ENCODE measurements at places on chromosomes 6 and 20.

GRCh38 chr20:59105581-59105980 is 58.0 kb upstream of the ZNF831 start:
- DNase-seq, result no peak

GRCh38 chr6:86848986-86849385 is 88.3 kb upstream of the HTR1E start:
- no peak for DNase-seq

- peak; percentile 78 for DNase-seq
Observed at GRCh38 chr6:25248123-25248522, 31.1 kb upstream of the CARMIL1 start.

- DNase-seq, result no peak
Observed at GRCh38 chr6:41054511-41054910, 1.5 kb downstream of the APOBEC2 start.

DNA sequence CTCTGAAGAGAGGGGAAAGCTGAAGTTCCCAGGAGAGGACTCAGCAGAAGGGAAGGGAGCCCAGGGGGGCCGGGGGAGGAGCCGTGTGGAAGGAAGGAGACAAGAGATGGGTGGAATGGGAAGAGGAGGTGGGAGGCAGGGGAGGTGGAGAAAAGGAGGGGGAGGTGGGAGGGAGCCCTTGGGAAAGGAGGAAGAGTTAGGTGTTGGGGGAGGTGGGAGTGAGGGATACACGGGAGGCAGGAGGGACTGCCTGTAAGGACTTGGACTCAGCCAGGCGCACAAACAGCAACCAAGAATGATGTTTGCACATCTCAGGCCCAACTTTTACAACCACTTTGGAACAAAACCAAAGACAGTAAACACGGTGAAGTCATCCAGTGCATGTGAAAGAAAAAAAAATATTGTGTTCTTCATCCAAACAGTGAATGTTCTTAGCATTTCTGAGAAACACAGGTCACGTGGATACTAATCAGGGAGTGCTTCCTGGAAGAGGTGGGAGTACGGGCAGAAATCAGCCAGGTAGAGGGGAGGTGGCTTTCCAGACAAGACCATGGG is 17.4 kb upstream of the LSM14B start:
- DNase-seq, result no peak

DNA sequence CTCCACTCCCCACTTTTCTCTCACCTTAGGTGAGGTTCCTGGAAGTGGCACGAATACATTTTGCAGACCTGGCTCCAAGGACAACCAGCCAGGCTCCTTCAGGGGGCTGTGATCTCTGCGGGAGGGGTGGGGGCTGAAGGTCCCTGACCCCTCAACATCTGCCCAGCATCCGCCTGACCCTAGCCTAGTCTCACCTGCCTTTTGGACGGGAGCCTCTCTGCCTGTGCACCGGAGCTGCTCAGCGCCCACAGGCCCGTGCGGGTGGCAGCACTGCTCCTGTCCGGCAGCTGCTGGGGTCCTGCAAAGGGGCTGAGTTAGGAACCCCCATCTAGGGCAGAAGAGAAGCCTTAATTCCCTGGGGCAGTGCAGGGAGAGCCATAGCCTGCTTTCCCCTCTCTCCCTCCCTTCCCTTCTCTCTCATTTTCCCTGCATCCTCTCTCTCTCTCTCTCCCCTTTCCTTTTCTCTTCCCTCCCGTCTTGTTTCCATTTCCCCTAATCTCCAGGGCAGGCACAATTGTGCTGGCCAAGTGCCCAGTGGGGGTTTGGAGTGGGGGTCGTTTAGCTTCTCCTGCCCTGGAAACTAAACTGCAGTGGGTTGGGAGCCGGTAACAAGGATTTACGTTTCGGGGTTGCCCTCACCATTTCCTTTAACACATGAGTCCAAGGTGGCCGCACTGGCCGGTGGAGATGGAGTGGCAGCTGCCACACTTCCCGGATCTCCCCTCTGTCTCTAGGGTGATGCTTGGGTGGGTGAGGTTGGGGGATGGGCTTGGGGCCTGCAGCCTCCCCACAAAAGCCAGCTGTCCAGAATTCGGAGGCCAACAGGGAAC is 54.1 kb downstream of the CTCFL start:
- no peak for DNase-seq

GRCh38 chr6:168062346-168063289 is 16.4 kb downstream of the FRMD1 start:
- DNase-seq, result no peak

DNA sequence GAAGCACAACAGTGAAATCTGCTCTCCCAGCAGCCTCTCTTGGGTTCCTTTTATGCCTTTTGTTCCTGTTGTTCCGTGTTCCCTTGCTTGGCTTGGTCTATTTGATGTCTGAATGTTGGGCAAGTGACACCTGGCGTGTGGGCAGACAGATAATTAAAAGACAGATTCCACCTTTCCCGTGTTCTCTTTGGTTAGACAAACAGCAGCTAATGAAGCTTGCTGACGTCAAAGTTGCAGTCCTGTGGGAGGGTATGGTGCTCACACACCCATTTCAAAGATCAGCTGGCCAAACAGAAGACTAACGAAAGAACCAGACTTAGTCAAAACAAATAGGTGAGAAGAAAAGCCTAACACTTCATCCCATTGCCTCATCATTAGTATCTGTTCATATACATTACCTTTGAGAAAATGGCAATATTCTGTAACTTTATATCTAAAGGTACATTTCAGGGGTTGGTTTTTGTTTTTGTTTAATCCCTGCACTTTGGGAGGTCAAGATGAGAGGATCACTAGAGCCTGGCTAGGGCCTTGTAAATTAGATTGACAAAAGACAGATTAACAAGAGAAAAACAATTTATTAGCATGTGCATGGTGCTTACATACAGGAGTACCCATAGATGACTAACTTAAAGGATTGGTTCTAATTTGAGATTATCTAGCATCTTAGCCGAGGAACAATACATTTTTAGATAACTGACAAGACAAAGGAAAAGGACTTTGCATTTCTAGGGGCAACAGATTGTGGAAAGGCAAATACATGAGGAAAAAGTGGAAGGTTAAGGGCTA is 48.9 kb upstream of the TNFRSF21 start:
- DNase-seq, result no peak

DNA sequence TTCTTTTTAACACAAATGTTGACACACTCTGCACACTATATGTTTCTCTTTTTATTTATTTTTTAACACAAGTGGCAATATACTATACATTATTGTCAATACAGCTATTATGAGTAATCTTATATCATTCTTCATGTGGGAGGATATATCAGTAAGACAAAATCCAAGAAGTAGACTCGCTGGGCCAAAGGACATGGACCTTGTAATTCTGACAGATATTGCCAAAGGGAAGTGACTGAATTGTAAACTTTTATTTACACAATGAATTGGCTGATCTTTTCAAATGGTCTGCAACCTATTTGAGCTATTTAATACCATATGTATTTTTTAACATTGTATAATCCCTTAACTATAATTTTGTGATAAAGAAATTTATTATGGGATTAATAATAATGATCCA is 56.0 kb downstream of the CCDC170 start:
- DNase-seq, result no peak

DNA sequence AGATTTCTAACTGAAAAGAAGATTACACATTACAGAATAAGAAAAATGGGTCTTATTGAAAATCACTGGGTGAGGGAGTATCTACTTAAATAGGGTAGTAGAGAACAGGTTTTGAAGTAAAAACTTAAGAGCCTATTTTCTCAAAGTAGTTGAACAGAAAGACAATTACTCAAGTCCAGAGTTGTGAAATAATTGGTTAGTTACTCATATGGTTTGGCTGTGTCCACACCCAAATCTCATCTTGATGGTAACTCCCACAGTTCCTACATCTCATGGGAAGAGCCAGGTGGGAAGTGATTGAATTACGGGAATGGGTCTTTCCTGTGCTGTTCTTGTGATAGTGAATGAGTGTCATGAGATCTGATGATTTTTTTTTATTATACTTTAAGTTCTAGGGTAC is 1035.3 kb upstream of the GJE1 start:
- DNase-seq, result no peak

DNA sequence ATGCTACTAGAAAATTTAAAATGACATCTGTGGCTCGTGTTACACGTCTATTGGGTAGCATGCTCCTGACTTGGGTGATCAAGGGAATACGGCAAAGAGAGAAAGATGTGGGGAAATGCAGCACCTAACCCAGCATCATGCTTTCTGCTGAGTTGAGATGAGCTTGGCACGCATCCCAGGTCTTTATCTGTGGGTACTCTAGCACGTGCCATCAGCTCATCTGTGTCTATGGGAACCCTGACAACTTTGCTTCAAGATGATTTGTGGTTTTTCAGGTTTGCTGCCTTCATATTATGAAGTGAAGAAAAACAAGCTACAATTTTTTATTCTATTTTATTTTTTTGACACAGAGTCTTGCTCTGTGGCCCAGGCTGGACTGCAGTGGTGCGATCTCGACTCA is 21.0 kb downstream of the RNASET2 start:
- DNase-seq, result no peak

Data from kidney tubule cell (primary cell).